Progenitor cell of endocrine pancreas (in vitro differentiated cells): ENCODE measurements at places on chromosomes 2 and 18.

DNA sequence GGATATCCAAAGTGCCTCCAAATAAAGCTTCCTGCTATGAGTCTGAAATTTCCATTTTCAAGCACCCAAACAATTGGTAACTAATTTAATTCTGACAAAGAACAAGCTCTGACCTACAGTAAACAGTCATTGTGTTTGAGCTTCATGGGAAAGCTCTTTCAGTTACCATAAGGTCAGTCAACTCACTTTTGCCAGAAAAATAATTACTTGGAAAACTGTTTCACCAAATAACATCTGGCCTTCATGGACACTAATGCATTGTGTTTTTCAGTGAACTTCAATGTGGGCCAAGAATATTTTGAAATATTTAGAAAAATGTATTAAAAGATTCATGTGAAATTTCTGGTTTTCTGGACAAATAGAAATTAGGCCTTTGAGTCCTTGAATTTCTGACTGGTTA, 369.9 kb downstream of the GALR1 start:
- peaks cover 4% of the 10 kb centered on the region for H3K27me3 ChIP-seq
- no peak overlapping the region for H3K4me3 ChIP-seq
- DNase-seq, result no peak
- H3K27ac ChIP-seq, result no peak overlapping the region
- H3K4me1 ChIP-seq, result peaks cover 1% of the 10 kb centered on the region

DNA sequence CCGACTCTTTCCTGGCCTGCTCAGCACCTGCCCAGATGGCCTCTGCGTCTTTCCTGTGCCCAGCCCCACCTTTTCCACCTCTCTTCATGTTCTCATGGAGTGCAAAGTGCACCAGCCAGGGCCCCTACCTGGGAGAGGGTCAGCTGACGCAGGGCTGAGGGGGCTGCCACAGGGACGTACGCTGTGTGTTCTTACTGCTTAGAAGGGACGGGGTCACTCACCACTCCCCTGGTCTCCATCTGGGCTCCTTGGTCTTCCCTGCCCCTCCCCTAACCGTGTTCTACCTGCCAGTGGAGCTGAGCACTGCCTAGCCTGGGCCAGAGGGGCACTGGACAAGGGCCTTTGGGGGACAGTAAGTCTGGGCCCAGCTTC, 8.6 kb downstream of the ERFE start:
- peaks cover 25% of the 10 kb centered on the region for H3K27me3 ChIP-seq
- no peaks in the 10 kb centered on the region for H3K4me1 ChIP-seq
- DNase-seq, result no peak
- H3K27ac ChIP-seq, result no peak overlapping the region
- H3K36me3 ChIP-seq, result peaks cover 10% of the 10 kb centered on the region

DNA sequence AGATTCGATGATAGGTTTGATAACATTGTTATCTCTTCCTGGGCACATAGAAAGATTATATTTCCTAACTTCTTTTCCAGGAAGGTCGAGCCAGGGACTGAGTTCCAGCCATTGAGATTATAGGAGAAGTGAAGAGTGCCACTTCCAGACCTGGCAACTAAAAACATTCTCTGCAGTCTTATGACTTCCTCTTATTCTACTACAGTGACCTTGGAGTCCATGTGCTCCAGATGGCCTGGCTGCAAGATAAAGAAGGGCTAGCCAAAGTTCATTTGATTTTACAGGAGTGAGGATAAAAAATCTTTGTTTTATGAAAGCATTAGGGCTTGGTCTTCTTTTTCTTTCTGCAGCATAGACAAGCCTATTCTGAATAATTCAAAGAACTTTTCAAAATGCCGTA, 363.0 kb downstream of the FSIP2 start:
- no peak for DNase-seq
- H3K4me3 ChIP-seq, result no peak overlapping the region
- H3K27ac ChIP-seq, result no peak overlapping the region
- H3K4me1 ChIP-seq, result no peaks in the 10 kb centered on the region

DNA sequence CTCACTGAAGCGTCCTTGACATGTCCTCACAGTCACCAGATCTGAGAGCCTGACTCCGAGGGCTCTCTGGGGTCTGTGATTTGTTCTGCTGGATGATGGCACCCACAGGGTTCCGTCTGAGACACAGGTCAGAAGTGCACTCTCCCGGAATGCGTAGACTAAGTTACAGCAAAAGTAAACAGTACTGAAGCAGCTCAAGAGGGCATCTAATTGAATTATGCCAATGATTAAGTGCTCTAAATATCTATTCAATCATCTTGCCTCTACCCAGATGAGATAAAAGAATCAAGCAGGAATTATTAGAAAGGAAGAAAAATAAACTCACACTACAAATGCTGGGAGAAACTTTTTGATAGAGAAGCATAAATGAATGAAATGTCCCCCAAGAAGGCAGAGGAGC, 544.1 kb downstream of the SOX11 start:
- H3K4me1 ChIP-seq, result peaks cover 8% of the 10 kb centered on the region
- no peak overlapping the region for H3K27ac ChIP-seq
- no peaks in the 10 kb centered on the region for H3K27me3 ChIP-seq
- H3K36me3 ChIP-seq, result peaks cover 2% of the 10 kb centered on the region

DNA sequence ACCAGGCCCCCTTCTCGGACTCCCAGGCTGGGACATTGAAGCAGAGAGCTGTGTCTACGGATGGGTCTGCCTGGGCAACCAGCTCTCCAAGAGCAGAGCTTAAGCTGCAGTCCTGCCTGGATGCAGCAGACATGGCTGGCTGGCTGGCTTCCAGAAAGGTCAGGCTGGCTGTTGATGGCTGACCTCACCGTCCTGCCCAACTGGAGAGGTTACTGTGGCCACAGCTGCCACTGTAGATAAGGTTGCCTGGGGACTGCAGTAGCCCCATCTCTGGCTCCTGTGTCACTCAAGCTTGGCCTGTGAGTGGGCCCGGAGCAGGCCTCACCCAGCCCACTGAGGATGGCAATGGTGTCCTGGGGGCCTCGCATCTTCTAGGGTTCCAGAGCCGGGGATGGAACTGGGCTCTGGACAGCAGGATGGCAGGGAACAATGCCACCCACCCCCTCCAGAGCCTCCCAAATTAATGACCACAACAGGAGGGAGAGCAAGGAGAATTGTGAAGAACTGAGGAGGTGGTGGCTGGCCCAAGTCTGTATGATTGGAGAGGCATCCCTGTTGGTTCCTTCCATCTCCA, 37.0 kb upstream of the FOSL2 start:
- no peaks in the 10 kb centered on the region for H3K27me3 ChIP-seq
- H3K27ac ChIP-seq, result no peak overlapping the region
- no peak for DNase-seq
- no peaks in the 10 kb centered on the region for H3K36me3 ChIP-seq
- peaks cover 5% of the 10 kb centered on the region for H3K4me1 ChIP-seq

GRCh38 chr18:47893939-47894699, 36.3 kb downstream of the SMAD2 start:
- H3K27ac ChIP-seq, result peak overlapping the region; percentile 32
- DNase-seq, result no peak
- no peak overlapping the region for H3K4me3 ChIP-seq
- peaks cover 15% of the 10 kb centered on the region for H3K36me3 ChIP-seq

GRCh38 chr2:84991404-84992160, 20.6 kb downstream of the KCMF1 start:
- peaks cover 9% of the 10 kb centered on the region for H3K4me1 ChIP-seq
- H3K36me3 ChIP-seq, result peaks cover 3% of the 10 kb centered on the region
- no peak overlapping the region for H3K27ac ChIP-seq
- H3K27me3 ChIP-seq, result no peaks in the 10 kb centered on the region
- DNase-seq, result no peak
- H3K4me3 ChIP-seq, result no peak overlapping the region

DNA sequence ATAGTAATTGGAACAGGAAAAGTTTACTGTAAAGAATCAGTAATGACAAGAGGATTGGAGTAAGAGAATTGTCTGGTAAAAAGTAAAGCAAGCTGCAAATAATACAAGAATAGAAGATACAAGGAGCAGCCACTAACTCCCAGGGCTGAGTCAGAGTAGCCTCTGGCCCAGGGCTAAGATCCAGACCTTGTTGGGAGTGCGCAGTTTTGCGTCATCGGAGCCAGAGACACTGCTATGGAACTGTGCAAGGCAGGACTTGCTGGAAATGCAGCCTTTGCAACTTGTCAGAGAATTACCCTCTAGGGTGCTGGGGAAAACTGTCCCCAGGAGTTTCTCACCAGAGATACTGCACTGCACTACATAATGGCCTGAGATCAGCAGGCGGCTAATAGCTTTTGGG, 135.2 kb downstream of the NYAP2 start:
- no peak overlapping the region for H3K4me3 ChIP-seq
- H3K36me3 ChIP-seq, result no peaks in the 10 kb centered on the region
- H3K27ac ChIP-seq, result no peak overlapping the region
- no peak for DNase-seq
- H3K4me1 ChIP-seq, result peaks cover 4% of the 10 kb centered on the region

GRCh38 chr2:102806250-102806837, 44.5 kb downstream of the TMEM182 start:
- H3K27ac ChIP-seq, result peak overlapping the region; percentile 37
- DNase-seq, result peak; percentile 52
- H3K4me3 ChIP-seq, result no peak overlapping the region
- H3K4me1 ChIP-seq, result no peaks in the 10 kb centered on the region

GRCh38 chr18:74522635-74523548, 11.4 kb upstream of the CNDP1 start:
- no peak overlapping the region for H3K4me3 ChIP-seq
- H3K4me1 ChIP-seq, result peaks cover 13% of the 10 kb centered on the region
- DNase-seq, result no peak
- H3K27ac ChIP-seq, result no peak overlapping the region

DNA sequence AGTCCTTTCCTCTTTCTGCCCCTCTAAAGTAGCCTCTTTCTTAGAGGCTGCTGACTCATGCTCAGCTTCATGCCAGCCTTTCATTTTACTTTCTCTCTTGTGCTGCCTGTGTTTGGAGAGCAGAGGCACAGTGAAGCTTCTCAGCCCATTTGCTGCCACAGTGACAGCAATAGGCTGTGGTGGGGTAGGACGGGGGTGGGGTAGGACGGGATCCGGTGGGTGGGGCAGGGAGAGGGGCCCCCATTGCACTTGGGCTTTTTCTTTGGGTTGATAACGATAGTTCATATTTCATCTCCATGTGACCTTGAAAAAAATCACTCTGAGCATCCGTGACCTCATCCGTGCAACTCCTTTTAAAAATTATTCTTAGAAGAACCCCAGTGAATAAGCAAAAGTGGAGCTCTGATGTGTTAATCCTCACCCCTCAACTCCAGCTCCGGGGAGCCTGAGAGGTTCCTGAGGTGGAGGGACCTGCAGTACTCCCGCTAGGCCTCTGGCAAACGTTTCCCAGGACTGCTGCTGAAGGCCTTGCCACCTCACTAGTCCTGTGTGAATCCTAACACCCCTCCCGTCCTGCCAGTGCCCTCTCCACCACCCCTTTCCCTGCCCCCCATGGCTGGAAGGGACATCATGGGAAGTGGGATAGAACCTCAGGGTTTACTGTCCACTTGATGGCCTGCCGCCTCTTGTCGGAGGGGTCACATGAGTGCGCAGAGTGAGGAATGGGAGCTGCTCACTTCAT, 70.8 kb downstream of the INPP4A start:
- no peaks in the 10 kb centered on the region for H3K27me3 ChIP-seq
- no peaks in the 10 kb centered on the region for H3K36me3 ChIP-seq
- no peak overlapping the region for H3K27ac ChIP-seq
- DNase-seq, result no peak
- no peak overlapping the region for H3K4me3 ChIP-seq

- no peak overlapping the region for H3K27ac ChIP-seq
- peaks cover 32% of the 10 kb centered on the region for H3K27me3 ChIP-seq
- H3K4me1 ChIP-seq, result peaks cover 5% of the 10 kb centered on the region
- no peaks in the 10 kb centered on the region for H3K36me3 ChIP-seq
- no peak overlapping the region for H3K4me3 ChIP-seq
- no peak for DNase-seq
These were observed 1.6 kb upstream of the STK17B start for GRCh38 chr2:196172951-196173350.

- no peak overlapping the region for H3K27ac ChIP-seq
- no peaks in the 10 kb centered on the region for H3K4me1 ChIP-seq
- no peaks in the 10 kb centered on the region for H3K36me3 ChIP-seq
- H3K4me3 ChIP-seq, result no peak overlapping the region
- no peaks in the 10 kb centered on the region for H3K27me3 ChIP-seq
These were observed 1253.5 kb upstream of the CDH2 start for GRCh38 chr18:29430416-29430815.

DNA sequence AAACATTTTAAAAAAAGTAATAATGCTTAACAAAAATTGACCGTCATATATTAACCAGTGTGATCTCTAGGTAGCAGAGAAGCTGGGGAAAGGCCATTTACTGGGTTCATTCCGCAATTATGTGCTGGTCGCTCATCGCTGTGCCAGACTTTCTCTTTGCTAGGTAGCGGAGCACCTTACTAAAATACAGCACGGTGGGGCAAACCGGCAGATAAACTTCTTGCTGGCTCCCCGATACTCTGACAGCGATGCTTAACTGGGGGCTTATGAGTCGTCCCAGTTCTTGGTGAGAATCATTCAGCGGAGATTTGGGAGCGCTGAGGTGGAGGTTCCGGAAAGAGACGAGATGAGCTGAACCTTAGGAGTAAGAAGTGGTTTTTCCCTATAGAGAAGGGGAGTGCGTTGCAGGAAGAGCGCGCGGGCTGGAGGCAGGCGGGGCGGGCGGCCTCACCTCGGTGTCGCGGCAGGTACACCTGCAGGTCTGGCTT, 605 bp downstream of the C2orf68 start:
- peak overlapping the region; percentile 96 for H3K27ac ChIP-seq
- H3K4me1 ChIP-seq, result peaks cover 7% of the 10 kb centered on the region
- peaks cover 9% of the 10 kb centered on the region for H3K36me3 ChIP-seq

DNA sequence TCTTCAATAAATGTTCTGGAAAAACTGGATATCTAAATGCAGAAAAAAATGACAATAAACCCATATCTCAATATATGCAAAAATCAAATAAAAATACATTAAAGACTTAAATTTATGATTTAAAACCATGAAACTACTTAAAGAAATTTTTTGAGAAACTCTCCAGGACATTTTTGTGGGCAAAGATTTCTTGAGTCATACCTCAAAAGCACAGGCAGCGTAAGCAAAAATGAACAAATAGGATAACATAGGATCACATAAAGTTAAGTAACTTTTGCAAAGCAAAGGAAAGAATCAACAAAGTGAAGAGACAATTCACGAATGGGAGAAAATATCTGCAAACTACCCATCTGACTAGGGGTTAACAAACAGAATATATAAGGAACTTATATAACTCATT, 1545.5 kb downstream of the SUCLG1 start:
- no peak overlapping the region for H3K27ac ChIP-seq
- H3K36me3 ChIP-seq, result no peaks in the 10 kb centered on the region
- no peaks in the 10 kb centered on the region for H3K27me3 ChIP-seq
- H3K4me1 ChIP-seq, result no peaks in the 10 kb centered on the region

GRCh38 chr18:22839340-22839821, 93.7 kb upstream of the RBBP8 start:
- no peak overlapping the region for H3K4me3 ChIP-seq
- H3K4me1 ChIP-seq, result no peaks in the 10 kb centered on the region
- no peak for DNase-seq
- no peaks in the 10 kb centered on the region for H3K27me3 ChIP-seq
- H3K36me3 ChIP-seq, result no peaks in the 10 kb centered on the region
